CD8-positive, alpha-beta memory T cell (primary cell): ENCODE measurements at places on chromosomes 3 and 15. TPM values are rescaled to one million over a fixed set of nuclear protein-coding genes. Genes with fewer than 3 reads are reported as not detected.

The CADM2 gene
- total RNA-seq, result 0.22 TPM

The CCDC80 gene
- total RNA-seq, result not detected

The MINDY2 gene
- total RNA-seq, result 12.1 TPM

The CCDC33 gene
- not detected for total RNA-seq

The TJP1 gene
- total RNA-seq, result not detected

The CSNK1G1 gene
- total RNA-seq, result 25.6 TPM

The THSD4 gene
- total RNA-seq, result not detected

GRCh38 chr15:76678766-76679165 lies 226.4 kb downstream of the SCAPER start:
- H3K27ac ChIP-seq, result no peak overlapping the region
- no peak for DNase-seq
- no peak overlapping the region for H3K4me3 ChIP-seq
- no peaks in the 10 kb centered on the region for H3K4me1 ChIP-seq
- H3K36me3 ChIP-seq, result no peaks in the 10 kb centered on the region

DNA sequence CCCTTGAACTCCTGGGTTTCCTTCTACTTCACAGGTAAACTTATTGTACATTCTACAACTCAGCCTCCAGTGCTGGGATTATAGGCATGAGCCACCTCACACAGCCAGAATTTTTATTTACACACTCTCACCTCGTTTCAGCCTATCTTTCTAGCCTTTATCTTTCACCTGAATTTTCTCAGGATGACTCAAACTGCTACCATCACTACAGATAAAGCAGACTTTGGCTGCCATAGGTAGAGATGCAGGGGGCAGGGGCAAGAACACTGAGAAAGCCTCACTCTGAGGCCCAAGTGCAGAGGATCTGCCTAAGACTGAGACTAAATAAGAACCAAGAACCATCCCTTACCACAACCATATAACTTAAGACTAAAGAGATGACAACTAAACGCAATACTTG lies 59.0 kb downstream of the ETFA start:
- no peaks in the 10 kb centered on the region for H3K4me1 ChIP-seq
- H3K4me3 ChIP-seq, result no peak overlapping the region
- no peak overlapping the region for H3K27ac ChIP-seq
- H3K27me3 ChIP-seq, result no peaks in the 10 kb centered on the region
- H3K36me3 ChIP-seq, result no peaks in the 10 kb centered on the region

GRCh38 chr15:41966920-41967465 lies 5.4 kb downstream of the EHD4 start:
- no peak overlapping the region for H3K27ac ChIP-seq
- DNase-seq, result no peak
- peaks cover 26% of the 10 kb centered on the region for H3K4me1 ChIP-seq
- no peaks in the 10 kb centered on the region for H3K36me3 ChIP-seq

GRCh38 chr3:30473374-30474051 lies 132.9 kb upstream of the TGFBR2 start:
- no peak overlapping the region for H3K4me3 ChIP-seq
- H3K4me1 ChIP-seq, result no peaks in the 10 kb centered on the region
- no peak for DNase-seq
- no peak overlapping the region for H3K27ac ChIP-seq

DNA sequence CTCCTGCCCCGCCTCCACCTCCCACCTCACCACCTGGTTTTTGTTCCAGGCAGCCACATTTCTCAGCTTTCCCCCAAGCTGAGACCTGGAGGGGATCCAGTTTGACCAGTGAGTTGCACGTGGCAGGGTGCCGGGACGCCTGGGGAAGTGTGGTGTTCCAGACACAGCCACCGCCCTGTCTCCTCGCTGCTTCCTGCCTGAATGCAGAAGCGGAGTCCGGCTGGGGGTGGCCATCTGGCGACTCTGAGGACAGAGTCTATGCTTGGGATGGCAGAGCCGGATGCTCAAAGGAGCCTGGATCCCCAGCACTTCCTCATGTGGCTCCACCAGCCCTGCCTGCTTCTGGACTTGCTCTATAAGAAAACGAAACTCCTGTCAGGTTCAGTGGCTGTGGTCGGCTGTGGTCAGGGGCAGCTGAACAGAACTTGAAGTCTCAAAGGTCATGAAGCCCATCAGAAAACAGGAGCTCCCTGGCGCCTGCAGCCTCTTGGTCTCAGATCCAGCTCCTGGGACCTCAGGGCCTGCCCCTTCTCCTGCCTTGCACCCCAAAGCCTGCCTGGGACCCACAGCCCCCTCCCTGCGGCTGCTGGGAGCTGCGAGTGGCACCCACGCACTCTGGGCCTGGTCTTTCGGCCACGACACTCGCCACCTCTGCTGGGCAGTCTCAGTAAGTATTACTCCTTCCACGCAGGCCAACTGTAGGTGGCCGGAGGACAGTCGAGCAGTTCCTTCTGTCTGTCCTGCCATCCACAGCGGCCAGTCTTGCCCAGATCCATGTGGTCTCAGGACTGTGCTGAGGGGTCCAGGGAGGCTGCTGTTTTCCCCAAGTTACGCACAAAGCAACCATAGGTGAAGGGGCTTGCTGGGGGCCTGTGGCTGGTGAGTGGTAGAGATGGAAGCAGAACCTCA lies 112.8 kb upstream of the MEF2A start:
- no peak overlapping the region for H3K27ac ChIP-seq
- no peaks in the 10 kb centered on the region for H3K27me3 ChIP-seq

GRCh38 chr3:4633078-4634004 lies 140.2 kb downstream of the ITPR1 start:
- H3K27me3 ChIP-seq, result no peaks in the 10 kb centered on the region
- no peak overlapping the region for H3K4me3 ChIP-seq
- H3K27ac ChIP-seq, result no peak overlapping the region
- H3K36me3 ChIP-seq, result no peaks in the 10 kb centered on the region

DNA sequence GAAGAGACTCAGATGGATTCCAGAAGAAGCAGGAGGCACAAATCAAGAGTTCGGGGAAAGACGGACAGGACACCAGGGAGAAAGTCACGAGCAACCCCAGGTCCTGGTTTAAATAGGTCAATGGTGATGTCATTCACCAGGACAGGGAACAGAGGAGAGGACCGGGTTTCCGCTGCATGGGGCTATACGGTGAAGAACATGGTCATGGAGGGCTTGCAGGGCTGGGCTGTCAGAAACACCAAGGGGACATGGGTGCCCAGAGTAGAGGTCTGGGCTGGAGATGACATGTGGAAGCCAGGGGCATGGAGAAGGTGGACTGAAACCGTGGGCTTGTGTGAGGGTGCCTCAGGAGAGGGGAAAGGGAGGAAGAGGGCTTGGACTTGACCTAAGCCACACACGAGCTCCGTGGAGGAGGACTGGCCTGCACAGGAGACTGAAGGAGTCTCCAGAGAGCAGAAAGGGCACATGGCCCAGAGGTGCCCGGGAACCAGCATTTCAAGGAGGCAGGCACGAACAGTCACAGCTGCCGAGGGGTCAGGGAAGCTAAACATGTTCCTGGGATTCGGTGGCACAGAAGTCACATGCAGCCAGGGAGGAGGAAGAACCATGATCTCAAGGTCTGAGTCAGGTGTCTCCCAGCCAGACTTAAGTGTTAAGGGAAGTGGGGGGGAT lies 54.2 kb upstream of the RPL32 start:
- no peaks in the 10 kb centered on the region for H3K27me3 ChIP-seq
- H3K4me3 ChIP-seq, result no peak overlapping the region
- H3K4me1 ChIP-seq, result peaks cover 11% of the 10 kb centered on the region
- no peaks in the 10 kb centered on the region for H3K36me3 ChIP-seq
- DNase-seq, result no peak

DNA sequence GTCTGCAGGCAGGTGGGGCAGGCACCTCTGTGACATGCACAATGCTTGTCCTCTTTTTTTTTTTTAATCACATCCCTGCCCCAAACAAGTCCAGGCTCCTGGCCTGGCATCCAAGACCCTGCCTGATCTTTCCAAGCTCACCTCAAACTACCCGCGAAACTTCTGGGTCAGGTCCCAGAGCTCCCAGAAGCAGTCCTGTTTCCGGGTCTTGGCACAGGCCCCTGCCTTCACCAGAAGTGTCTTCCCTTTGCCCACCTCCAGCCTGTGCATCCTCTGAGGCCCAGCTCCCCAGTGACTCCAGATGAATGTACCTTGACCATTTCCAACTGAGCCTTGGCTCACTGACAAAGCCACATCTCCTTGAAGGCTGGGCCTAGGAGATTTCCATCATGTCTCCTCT lies 23.0 kb downstream of the PLA2G4E start:
- no peak for DNase-seq
- H3K4me1 ChIP-seq, result no peaks in the 10 kb centered on the region
- no peaks in the 10 kb centered on the region for H3K27me3 ChIP-seq
- no peak overlapping the region for H3K4me3 ChIP-seq

GRCh38 chr15:57994221-57995049 lies 71.1 kb downstream of the ALDH1A2 start:
- H3K4me3 ChIP-seq, result no peak overlapping the region
- no peaks in the 10 kb centered on the region for H3K36me3 ChIP-seq
- H3K27me3 ChIP-seq, result no peaks in the 10 kb centered on the region
- no peak for DNase-seq
- no peak overlapping the region for H3K27ac ChIP-seq

- H3K4me1 ChIP-seq, result no peaks in the 10 kb centered on the region
- no peak overlapping the region for H3K4me3 ChIP-seq
- no peak for DNase-seq
- no peak overlapping the region for H3K27ac ChIP-seq
- no peaks in the 10 kb centered on the region for H3K27me3 ChIP-seq
- no peaks in the 10 kb centered on the region for H3K36me3 ChIP-seq
Observed at GRCh38 chr15:81024265-81024872, 23.6 kb downstream of the TLNRD1 start.

DNA sequence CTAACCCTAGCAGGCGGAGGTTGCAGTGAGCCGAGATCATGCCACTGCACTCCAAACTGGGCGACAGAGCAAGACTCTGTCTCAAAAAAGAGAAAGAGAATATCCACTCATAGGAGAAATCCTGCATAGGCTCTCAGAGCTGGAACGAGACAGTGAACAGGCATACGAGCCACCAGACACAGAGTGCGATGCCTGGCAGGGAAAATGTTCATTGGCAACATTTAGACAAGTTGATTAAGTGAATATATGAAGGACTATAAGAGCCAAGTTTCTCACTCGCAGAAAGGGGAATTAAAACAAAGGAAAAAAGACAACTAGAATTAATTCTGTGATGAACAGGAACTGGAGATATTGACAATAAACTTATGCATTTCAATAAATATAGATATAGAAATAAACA lies 27.1 kb upstream of the ARHGEF26 start:
- H3K4me3 ChIP-seq, result no peak overlapping the region
- H3K27ac ChIP-seq, result no peak overlapping the region
- H3K36me3 ChIP-seq, result no peaks in the 10 kb centered on the region
- H3K4me1 ChIP-seq, result no peaks in the 10 kb centered on the region
- no peak for DNase-seq

DNA sequence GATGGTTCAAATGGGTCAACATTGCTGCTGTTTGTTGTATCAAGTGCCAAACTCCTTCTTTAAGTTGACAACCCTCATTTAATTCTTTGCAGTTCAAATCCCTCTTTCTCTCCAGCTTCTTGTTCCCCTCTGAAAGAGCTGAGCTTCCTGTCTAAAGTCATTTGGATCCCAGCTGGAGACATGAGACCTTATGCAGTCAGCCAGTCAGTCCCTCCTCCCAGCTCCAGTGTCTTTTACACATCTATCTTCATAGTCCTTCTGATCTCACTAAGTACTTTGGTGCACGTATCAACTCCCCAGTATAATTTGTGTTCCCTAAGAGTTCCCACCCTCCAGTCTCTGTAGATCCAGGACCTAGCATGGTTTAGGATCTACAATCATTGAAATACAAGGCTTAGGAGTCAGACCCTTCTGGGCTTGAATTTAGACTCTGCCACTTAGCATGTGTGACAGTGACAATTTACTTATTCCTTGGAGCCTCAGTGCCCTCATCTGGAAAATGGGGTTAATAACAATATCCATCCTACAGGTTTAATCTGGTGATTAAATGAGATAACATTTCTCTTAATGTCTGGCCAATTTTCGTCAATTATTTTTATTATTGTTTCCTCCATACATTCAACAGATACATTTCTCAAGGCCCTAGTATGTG lies 102.8 kb upstream of the SEMA6D start:
- DNase-seq, result no peak
- H3K4me1 ChIP-seq, result no peaks in the 10 kb centered on the region
- no peaks in the 10 kb centered on the region for H3K36me3 ChIP-seq
